ENCODE measurements at places on chromosomes 11 and 22.

DNA sequence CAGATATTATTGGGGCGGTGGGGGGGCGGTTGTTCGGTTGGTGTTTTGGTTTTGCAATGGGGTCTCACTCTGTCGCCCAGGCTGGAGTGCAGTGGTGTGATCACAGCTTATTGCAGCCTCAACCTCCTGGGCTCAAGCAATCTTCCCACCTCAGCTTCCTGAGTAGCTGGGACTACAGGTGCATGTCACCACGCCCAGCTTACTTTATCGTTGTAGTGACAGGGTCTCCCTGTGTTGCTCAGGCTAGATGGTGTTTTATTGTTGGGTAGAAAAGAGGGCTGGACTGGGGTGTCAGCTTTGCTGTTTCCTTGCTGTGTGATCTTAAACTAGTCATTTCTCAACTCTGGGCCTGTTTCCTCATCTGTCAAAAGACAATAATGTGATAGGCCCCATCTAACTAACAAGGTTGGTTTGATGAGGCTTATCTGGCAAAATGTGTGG, 17.5 kb upstream of the MYH9 start:
- no peak for DNase-seq

- no peak for DNase-seq
Measured at GRCh38 chr22:44458044-44459020, 39.7 kb downstream of the RTL6 start.

- no peak for DNase-seq
Measured at GRCh38 chr11:47979378-47980087, 826 bp upstream of the PTPRJ start.

- DNase-seq, result no peak
Measured at GRCh38 chr11:282630-283360, 4.6 kb downstream of the NLRP6 start.

- DNase-seq, result no peak
Measured at GRCh38 chr22:50189184-50189848, 3.6 kb downstream of the TRABD start.

GRCh38 chr11:133214646-133215045, 317.7 kb downstream of the OPCML start:
- no peak for DNase-seq
